ENCODE measurements at places on chromosomes 1 and 21.

DNA sequence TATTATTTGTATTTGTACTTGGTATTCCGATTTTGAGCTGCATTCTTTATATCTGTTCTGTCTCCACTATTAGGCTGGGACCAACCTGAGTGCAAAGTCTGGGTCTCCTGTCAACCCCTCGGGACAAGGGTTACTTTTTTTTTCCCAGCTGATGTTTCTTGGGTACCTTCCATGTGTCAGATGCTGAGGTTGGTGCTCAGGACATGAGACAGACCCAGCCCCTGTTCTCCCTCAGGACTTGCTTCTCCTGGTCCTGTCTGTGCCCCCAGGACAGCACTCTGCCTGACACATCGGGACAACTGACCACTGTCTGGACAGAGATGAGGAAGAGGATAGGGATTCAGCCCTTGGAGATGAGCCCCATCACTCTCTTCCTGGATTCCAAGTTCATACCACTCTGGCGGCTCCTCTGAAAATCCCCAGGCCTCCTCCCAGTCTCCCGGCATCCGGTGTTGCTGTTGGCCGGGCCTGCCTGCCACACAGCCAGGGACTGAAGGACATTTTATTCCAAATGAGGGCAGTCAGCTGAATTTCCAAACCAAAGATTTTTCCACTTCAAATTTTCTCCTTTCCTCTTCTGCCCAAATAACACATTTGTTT, 55.6 kb upstream of the FMOD start:
- DNase-seq = no peak

GRCh38 chr1:242011894-242012660, 13.2 kb upstream of the MAP1LC3C start:
- no peak for DNase-seq

DNA sequence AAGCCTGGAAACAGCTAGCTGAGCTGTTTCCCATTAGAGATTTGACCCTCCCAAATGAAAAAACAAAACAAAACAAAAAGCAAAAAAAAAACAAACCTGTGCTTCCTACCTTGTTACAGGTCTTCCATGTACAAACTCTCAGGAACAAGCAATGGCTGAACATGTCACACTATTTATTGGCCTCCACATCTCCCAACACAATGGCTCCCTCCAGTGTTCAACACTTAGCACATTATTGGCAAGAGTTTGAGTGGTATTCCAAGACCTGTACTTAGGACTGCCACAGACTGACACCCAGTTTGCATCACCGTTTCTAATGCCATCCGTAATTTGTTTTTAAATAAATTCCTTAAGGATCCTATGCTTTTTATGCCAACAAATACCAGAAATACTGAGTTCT, 195.0 kb upstream of the OLFM3 start:
- DNase-seq = peak; percentile 51

DNA sequence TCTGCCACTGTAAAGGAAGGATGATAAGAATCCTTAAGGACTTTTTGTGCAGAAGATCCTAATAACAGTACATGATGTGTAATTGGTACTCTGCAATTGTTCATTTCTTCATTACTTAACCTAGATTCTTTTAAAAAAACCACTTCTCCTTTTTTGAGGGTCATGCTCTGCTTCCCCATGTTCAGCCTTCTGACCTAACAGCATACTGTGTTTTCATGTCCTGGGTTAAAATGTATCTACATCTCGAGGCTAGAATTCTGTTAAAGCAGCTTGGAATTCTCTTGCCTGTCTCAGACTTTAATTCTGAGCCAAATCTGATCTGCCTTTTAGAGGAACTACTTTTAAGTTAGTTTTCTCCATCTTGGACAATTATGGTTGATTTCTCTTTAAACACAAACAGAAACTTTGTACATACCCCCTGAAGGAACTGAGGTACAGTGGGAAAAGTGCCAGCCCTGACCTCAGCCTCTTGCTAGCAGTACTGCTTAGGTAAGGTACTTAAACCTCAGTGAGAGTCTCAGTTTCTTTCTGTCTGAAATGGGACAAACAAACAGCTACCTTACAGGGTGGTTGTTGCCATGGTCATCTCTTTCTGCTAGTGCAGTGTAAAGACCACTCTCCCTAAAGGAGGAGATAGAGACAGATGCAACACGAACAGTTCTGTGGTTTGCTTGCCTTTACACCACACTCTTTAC, 103.2 kb upstream of the DYNLT5 start:
- DNase-seq = no peak

- no peak for DNase-seq
Measured at GRCh38 chr21:31524140-31524539, 135.4 kb upstream of the SOD1 start.

Data from NCI-H1930 (cell line).